Left lobe of liver (tissue), 2 donors: ENCODE measurements at places on chromosomes 2 and 18.

DNA sequence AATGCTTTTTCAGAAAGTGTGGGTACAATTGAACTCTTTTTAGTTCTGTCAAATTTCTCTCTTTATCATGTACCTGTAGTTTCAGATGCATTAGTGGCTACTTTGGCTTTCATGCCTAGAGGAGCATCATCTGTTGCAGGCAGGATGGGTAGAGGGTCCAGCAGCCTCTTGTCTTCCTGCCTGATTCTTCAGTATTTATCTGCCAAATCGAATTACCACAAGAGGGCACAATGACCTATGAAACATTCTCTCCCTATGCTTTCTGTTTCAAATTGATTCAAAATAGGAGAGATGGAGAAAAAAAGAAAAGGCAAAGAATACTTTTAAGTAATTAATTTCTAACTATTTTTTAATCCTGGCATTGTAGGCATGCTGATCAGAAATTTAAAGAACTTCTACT is 477.2 kb downstream of the TRIB2 start:
- DNase-seq: no peak

GRCh38 chr2:232458051-232458660 is 2.2 kb downstream of the ALPI start:
- peak; percentile 28 for DNase-seq

DNA sequence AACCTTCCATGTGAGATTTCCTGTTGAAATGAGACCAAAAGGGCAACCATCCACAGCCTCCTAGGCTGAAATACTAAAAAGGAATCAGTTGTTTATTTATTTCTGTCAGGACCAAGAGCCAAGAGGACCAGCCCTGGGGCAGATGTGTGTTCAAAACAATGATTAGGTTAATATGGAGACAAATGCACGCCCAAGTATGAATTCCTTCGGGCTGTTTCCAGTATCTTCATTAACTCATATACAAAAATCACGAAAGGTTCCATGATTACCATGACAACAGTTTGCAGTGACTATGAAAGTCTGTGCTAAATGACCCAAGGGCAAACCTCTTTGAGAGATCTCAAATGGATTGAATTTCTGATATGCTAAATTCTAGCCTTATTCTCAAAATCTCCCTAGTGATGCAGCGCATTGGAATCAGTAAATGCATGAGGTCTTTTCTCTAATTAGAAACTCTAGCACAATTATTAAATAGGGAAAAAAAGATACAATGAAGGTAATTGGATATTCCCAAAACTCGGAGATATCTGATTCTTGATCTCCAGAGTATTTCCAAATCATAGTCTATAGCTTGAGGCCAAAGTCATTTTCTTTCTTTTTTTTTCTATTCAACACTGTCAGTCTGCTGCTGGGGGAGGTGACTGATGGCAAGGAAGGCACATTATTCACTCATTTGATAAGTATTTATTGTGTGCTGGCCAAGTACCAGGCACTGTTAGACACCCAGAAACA is 35.6 kb downstream of the VIT start:
- no peak for DNase-seq

DNA sequence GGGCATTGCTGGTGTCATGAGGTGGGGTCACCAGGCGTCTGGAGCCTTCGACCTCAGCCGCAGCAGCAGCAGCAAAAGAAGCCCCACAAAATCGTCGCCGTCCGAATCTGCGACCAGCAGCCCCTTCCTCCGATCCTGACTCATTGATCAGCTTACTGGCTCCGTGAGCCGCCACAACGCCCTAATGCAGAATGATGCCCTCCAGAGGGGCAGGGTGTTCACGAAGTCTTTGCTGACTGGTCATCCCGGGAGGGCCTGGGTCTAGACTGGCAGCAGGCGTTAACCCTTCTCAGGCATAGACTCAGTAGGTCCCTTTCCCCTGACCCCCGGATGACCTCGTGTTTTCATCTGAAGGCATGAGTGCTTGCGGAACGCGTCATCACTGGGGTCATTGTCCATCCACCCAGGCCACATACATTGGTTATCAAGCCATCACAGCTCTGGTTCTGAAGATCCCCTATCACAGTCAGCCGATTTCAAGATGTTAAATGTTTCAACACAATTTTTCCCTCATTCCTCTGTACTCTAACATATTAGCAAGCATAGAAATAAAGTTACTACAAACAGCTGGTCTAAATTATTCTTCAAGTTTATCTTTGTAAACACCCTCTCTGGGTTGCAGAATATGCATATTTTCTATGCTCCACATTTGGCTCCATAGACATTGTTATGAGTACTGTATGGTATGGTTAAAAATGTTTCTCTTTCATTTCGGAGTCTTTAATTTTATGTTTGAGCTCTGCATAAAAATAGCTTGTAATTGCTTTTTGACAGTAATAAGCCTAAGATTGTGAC is 83.3 kb upstream of the SALL3 start:
- DNase-seq: no peak

DNA sequence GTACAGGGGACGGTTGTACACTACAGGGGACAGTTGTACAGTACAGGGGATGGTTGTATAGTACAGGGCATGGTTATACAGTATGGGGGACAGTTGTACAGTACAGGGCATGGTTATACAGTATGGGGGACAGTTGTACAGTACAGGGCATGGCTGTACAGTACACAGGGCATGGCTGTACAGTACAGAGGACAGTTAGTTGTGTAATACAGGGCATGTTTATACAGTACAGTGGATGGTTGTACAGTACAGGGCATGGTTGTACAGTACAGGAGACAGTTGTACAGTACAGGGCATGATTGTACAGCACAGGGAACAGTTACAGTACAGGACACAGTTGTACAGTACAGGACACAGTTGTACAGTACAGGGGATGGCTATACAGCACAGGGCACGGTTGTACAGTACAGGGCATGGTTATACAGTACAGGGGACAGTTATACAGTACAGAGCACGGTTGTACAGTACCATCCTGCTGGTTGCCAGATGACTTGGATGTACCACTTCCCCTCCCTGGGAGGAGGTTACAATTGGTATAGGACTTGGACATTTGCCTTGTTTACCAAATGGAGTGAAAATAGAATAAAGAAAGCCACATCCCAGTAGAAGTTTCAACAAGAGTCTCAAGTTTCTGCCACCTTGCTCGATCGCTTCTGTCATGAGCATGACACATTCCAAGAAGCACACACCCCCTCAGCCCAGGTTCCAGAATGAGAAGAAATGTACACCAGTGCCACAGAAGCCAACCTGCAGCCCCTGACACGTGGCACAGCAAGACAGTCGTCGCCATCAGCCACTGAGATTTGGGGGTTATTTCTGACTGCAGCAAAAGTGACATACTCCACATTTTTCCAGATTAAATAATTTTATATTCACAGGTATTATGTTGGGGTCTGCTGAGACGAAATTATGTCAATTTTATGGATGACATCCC is 16.0 kb downstream of the CYRIA start:
- no peak for DNase-seq

DNA sequence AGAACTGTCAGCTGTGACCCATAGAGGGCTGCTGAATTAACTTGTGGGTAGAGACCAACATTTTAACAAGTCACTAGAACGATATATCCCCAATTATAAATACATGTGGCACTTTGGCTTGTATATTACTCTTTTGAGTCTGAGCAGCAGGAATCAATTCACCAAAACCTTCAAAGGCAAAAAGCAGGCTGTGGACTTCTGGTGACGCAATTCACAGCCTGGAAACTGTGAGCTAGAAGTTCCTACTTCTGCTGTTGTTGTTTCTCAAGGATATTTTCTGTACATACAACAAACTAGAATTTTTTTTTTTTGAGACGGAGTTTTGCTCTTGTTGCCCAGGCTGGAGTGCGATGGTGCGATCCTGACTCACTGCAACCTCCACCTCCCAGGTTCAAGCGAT is 37.3 kb downstream of the PTCD3 start:
- DNase-seq: no peak

DNA sequence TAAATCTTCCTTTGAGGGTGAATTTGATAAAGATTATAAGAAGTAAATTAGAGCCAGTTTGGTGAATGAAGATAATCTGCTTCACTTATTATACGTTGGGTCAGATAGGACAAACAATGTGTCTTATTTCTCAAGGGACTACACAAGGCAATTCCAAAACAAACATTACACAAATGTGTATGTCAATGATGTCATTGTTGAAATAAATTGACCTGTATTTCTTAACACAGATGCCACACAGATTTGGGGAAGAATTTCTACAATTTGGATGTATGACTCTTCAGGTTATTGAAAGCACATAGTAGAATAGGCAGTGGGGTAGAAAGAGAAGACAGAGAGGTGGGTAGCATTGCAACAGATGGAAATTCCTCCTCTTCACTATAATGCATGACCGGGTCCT is 6.9 kb upstream of the CRIM1 start:
- no peak for DNase-seq

GRCh38 chr2:111534910-111535352 is 349.1 kb downstream of the ANAPC1 start:
- DNase-seq: no peak

- DNase-seq: no peak
These were observed 129.5 kb upstream of the TRIB2 start for GRCh38 chr2:12587228-12587627.
